B cell (primary cell): ENCODE measurements at places on chromosomes 7 and 10. TPM values are rescaled to one million over a fixed set of nuclear protein-coding genes. Genes with fewer than 3 reads are reported as not detected.
A peak's percentile ranks its signal among the peaks of the same experiment; 100 is the strongest.

DNA sequence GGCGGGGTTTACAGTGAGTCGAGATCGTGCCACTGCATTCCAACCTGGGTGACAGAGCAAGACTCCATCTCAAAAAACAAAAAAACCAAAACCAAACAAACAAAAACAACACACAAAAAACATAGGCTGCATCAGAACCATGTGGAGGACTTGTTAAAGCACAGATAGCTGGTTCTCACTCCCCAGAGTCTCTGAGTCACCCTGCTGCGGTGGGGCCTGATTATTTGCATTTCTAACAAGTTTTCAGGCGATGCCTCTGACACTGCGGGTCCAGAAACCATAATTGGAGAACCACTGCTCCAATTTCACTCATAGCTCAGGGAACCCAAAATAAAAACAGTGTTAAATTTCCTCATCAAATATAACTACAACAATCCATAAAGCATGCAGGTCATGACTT, 816.7 kb downstream of the MAGI2 start:
- DNase-seq, result no peak

- no peak for DNase-seq
Measured at GRCh38 chr10:48550977-48551376, 53.9 kb downstream of the ARHGAP22 start.

- no peak for DNase-seq
Measured at GRCh38 chr7:1364068-1364905, 95.0 kb downstream of the MICALL2 start.

DNA sequence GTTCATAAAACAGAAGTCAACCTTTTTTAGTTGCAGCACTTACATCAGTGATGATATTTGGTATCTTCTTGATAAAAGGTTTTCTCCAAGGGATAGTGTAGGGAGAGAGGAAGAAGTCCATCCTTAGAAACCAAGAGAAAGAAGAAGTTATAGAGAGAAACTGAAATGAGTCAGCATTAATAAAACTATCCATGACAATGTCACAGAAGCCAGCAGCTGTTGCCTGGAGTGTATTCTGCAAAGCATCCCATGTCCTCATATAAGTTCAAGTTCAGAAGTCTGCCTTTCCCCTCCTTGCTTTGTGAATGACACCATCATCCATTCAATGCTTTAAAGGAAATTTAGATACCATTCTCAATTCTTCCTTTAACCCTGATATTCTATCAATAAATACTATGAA, 14.4 kb upstream of the COL1A2 start:
- no peak for DNase-seq

- DNase-seq, result no peak
Measured at GRCh38 chr10:75538144-75538543, 106.7 kb downstream of the LRMDA start.

- DNase-seq, result no peak
Measured at GRCh38 chr7:124914298-124914697, 15.3 kb downstream of the POT1 start.

DNA sequence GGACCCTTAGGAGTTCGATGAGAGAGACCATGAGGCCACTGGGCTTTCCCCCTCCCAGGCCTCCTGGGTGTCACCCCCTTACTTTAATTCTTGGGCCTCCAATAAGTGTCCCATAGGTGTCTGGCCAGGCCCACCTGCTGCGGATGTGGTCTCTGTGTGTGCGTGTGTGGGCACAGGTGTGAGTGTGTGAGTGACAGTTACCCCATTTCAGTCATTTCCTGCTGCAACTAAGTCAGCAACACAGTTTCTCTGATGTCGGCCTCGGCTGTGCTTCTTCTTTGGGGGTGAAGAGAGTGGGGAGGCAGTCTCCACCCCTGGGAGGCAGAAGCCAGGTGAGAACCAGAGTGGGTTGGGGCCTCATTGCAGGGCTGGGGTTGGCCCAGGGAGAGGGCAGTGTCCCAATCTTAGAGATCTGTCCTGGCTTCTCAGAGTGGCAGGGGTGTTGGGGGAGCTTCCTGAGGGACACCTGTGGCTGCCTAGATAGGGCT, 1.5 kb downstream of the PVRIG start:
- DNase-seq, result peak; percentile 84

DNA sequence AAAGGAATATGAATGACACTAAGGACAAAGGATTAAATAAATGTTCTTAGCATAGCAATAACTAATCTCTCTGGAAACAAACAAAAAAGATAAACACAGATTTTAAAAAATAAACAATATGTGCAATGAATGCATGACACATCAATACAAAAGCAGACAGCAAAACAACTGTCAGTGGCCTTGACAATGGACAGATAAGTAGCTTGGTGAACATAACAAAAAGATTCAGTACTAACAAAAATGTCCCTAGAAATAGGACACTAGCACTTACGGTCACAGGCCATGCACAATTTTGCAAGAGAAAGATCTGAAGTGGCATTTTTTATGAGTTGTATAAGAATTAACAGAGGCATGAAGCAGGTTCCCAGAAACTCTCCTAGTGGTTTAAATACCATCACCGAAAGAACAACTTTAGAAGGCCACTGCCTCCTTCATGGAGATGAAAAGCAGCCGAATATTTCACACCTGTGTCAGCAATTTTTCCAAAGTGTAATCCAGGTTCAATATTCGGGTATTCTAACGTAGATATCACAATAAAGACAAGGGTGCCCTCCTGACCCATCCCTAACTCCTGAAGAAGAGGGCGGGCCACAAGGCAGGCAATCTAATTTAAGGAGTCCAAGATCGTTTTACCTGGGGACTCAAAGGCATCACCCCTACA, 231.3 kb upstream of the MKLN1 start:
- DNase-seq, result no peak

GRCh38 chr7:91784469-91784868, 96.0 kb downstream of the MTERF1 start:
- DNase-seq, result no peak

DNA sequence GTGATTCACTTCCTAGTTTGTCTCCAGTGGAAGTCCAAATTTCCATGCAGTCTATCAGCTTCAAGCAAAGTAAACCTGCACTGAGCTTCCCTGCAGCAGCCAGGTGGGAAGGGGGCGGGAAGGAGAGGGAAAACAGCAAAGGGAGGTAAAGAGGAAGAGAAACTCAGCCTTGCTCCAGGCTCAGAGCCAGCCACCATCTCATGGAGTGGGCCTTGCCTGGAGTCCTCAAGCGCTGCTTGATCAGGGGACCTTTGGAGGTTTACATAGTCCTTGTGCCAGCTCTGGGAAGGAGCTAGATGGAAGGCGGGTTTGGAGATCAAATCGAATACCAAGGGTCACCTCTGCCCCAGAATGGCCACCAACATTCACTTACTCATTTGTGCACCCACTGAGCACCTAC, 7.4 kb downstream of the CRTAC1 start:
- DNase-seq, result no peak

Gene LRIT2
- not detected in 2 replicates for total RNA-seq

Gene KLF14
- total RNA-seq, result 0.19 and 0.27 TPM in 2 replicates

Gene ADAM12
- 0.22 TPM in 2 replicates for total RNA-seq

Gene FAM237B
- not detected in 2 replicates for total RNA-seq

Gene ELOVL3
- not detected in 2 replicates for total RNA-seq

Gene ZNF804B
- total RNA-seq, result not detected in 2 replicates

Gene CPXM2
- total RNA-seq, result not detected in 2 replicates
